ENCODE measurements at places on chromosomes 13 and 19. TPM values are rescaled to one million over a fixed set of nuclear protein-coding genes. Genes with fewer than 3 reads are reported as not detected.
A peak's percentile ranks its signal among the peaks of the same experiment; 100 is the strongest.

The ZNF534 gene
- polyA plus RNA-seq = 0.75 TPM

The NR2C2AP gene
- polyA plus RNA-seq = 9.2 TPM

The SOHLH2 gene
- 4.0 TPM for polyA plus RNA-seq

DNA sequence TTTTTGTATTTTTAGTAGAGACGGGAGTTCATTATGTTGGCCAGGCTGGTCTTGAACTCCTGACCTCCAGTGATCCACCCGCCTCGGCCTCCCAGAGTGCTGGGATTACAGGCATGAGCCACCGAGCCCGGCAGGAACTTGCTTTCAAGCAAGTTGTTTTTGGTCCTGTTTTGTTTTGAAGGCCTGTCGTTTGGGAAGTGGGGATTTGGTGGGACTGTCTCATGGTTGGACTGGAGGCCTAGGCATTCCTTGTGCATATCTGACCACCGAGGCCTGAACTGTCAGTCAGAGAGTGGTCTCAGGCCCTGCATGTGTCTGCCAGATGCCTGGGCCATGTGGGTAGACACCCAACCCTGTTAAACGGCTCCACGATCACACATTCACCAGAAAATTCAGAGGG is 26.3 kb downstream of the UBXN6 start:
- DNase-seq = no peak

DNA sequence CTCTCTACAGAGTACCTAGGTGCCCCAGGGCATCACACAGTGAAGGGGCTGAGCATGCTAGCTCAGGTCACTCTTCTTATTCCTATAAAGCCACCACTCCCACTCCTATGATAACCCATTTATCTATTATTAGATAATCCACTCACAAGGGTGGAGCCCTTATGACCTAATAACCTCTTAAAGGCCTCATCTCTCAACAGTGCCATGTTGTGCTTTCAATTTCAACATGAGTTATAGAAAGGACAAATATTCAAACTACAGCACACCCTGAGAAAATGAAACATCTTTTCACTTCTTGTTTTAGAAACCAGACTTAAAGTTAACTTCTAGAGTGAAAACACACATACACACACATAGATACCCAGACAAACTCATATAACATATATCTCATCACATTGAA is 1494.9 kb upstream of the MIR17HG start:
- DNase-seq = no peak

- peak; percentile 26 for DNase-seq
Observed at GRCh38 chr13:52809310-52809769, 39.1 kb downstream of the PCDH8 start.

- DNase-seq = no peak
Observed at GRCh38 chr13:111385183-111385857, 64.9 kb downstream of the TEX29 start.

DNA sequence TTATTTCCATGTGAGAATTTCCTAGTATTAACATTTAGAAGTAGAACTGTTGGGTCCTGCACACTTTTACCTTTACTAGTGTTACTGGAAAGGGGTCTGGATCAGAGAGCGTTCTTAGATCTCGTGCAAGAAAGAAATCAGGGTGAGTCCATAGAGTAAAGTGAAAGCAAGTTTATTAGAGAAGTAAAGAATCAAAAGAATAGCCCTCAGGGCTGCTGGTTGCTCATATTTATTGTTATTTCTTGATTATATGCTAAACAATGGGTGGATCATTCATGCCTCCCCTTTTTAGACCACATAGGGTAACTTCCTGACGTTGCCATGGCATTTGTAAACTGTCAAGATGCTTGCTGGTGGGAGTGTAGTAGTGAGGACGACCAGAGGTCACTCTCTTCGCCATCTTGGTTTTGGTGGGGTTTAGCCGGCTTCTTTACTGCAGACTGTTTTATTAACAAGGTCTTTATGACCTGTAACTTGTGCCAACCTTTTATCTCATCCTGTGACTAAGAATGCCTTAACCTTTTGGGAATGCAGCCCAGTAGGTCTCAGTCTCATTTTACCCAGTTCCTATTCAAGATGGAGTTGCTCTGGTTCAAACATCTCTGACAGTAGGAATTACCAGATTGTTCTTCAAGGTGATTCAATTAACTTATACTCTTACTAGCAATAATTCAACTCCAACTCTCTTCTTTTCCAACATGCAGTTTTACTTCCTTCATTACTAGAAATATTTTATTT is 27.4 kb downstream of the NDFIP2 start:
- DNase-seq = no peak

- DNase-seq = no peak
Observed at GRCh38 chr13:38265132-38265497, 84.5 kb upstream of the UFM1 start.

- DNase-seq = no peak
Observed at GRCh38 chr19:41407271-41407670, 9.7 kb downstream of the BCKDHA start.

DNA sequence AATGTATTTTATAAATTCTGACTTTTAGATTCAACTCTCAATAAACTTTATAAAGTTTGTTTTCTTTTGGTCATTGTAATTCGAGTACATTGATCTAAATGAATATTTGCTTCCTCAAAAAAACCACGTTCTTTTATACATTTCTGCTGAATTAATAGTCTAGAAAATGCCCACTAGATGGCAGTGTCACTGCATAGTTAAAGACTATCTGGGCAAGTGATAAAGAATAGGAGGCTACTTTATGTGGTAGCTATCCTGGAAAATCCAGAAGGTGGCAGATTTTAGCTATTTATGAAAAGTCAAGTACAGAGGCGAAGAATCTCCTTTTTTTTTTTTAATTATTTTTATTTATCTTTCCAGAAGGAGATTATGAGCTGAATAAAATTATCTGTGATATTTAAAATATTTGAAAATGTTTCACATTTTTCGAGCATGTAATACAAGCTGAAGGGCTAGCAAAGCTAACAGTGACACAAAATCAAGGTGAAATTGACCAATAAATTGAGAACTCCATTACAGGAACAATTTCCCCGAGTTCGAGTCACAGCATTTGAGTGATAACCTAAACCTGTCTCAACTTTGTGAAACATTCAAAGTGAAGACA is 221.8 kb downstream of the OLFM4 start:
- DNase-seq = peak; percentile 78

- no peak for DNase-seq
Observed at GRCh38 chr13:107374038-107374437, 806.1 kb upstream of the ARGLU1 start.

DNA sequence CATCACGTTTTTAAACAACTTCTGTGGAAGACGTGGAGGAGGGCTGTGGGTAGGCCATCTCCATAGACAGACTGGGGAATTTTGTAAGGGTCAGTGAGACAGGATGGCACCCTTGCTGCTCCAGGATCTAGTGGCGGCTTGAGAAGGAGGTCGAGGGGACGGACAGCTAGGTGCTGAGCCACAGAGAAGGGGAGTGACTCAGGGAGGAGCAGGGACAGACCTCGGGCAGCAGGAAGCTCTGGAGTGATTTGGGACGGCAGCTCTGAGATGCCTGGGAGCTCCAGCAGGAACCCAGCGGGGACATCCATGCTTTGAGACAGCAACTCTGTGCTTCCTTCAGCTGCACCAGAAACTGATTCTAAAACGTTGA is 169.1 kb upstream of the SOX1 start:
- DNase-seq = no peak

- DNase-seq = no peak
Observed at GRCh38 chr19:39408392-39409207, 2.0 kb downstream of the ZFP36 start.
